ENCODE measurements at places on chromosomes 1 and 21. TPM values are rescaled to one million over a fixed set of nuclear protein-coding genes. Genes with fewer than 3 reads are reported as not detected.
A peak's percentile ranks its signal among the peaks of the same experiment; 100 is the strongest.

The U2AF1 gene
- total RNA-seq = 43.0 TPM

The FALEC gene
- total RNA-seq = 0.99 TPM

The ASPM gene
- total RNA-seq = 1.6 TPM

- no peaks in the 10 kb centered on the region for H3K27me3 ChIP-seq
- no peaks in the 10 kb centered on the region for H3K4me1 ChIP-seq
- H3K36me3 ChIP-seq = no peaks in the 10 kb centered on the region
- DNase-seq = no peak
- no peak overlapping the region for H3K27ac ChIP-seq
Measured at GRCh38 chr21:17479606-17480005, 33.2 kb upstream of the CXADR start.

DNA sequence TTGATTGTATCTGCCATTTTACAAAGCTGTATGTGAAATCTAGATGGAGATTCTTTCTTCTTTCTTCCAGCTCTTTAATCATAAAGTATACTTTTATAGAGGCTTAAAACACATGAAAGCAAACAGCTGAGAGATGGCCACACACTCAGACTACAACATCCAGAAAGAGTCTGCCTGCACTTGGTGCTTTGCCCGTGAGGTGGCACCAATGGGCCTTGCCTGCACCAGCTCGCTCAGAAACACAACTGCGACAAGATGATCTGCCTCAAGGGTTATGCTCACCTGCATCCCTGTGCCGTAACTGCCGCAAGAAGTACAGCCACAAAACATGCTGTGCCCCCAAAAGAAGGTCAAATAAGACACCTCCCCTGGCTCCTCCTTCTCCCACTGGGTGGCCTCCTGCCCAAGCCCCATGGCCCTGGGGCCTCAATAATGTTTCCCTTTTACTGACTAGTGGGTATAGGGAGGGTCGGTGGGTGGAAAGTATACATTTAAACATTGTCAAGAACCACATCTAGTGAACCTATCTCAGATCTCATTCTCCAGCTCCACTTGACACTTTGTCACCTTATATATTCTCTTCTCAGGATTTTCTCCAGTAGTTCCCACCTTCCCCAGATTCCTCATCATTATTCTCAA lies 66.7 kb upstream of the ANGPTL3 start:
- no peaks in the 10 kb centered on the region for H3K4me1 ChIP-seq
- H3K27me3 ChIP-seq = no peaks in the 10 kb centered on the region
- no peak overlapping the region for H3K27ac ChIP-seq

DNA sequence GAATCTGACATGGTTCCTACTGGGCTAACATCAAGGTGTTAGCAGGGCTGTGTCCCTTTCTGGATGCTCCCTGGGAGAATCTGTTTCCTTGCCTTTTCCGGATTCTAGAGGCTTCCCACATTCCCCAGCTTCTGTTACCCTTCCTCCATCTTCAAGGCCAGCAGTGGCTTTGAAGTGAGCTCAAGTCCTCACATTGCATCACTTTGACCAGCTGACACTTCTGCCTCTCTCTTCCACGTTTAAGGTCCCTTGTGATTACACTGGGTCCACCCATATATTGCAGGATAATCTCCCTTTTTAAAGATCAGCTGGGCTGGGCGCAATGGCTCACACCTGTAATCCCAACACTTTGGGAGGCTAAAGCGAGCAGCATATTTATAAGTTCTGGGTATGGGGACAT lies 33.1 kb downstream of the CNST start:
- no peaks in the 10 kb centered on the region for H3K27me3 ChIP-seq
- no peak overlapping the region for H3K27ac ChIP-seq
- H3K36me3 ChIP-seq = no peaks in the 10 kb centered on the region
- no peak for DNase-seq

GRCh38 chr1:218472885-218473284 lies 127.7 kb downstream of the TGFB2 start:
- no peak overlapping the region for H3K4me3 ChIP-seq
- no peaks in the 10 kb centered on the region for H3K27me3 ChIP-seq
- H3K27ac ChIP-seq = no peak overlapping the region
- H3K4me1 ChIP-seq = peaks cover 2% of the 10 kb centered on the region
- DNase-seq = no peak

GRCh38 chr1:106290805-106291501 lies 765.5 kb upstream of the PRMT6 start:
- H3K27me3 ChIP-seq = no peaks in the 10 kb centered on the region
- no peaks in the 10 kb centered on the region for H3K36me3 ChIP-seq
- no peak overlapping the region for H3K4me3 ChIP-seq
- no peak for DNase-seq
- no peaks in the 10 kb centered on the region for H3K4me1 ChIP-seq

GRCh38 chr1:6198646-6199297 lies 623 bp downstream of the RPL22 start:
- no peak for DNase-seq
- no peak overlapping the region for H3K27ac ChIP-seq
- H3K27me3 ChIP-seq = no peaks in the 10 kb centered on the region
- no peaks in the 10 kb centered on the region for H3K4me1 ChIP-seq
- H3K36me3 ChIP-seq = no peaks in the 10 kb centered on the region
- peak overlapping the region; percentile 61 for H3K4me3 ChIP-seq

GRCh38 chr1:62735491-62736171 lies 47.4 kb upstream of the DOCK7 start:
- DNase-seq = no peak
- no peaks in the 10 kb centered on the region for H3K27me3 ChIP-seq
- H3K36me3 ChIP-seq = no peaks in the 10 kb centered on the region
- H3K4me3 ChIP-seq = no peak overlapping the region

DNA sequence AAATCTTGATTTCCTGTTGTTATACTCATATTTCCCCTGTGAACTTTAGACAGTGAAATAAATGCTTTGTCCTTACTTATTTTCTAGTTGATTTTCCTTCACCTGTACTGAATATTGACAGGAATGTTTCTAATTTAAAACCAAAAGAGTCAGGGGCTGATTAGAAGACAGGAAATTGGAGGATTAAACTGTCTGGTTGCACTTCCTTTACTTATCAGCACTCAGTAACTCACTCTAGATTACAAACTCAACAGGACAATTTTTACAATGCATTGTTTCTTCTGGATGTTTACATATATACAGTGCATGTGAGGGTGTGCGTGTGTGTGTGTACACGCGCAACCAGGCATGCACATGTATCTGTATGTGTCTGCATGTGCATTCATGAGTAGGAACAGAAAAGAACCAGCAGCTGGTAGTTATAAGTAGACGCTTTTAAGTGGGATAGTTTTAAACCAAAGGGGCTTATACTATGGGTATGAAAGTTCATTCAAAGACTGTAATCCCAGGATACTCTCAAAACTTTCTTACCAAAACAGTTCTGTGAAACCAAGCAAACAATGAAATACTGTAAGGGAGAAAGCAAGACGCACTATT lies 212.0 kb upstream of the NFIA start:
- no peaks in the 10 kb centered on the region for H3K36me3 ChIP-seq
- H3K27me3 ChIP-seq = no peaks in the 10 kb centered on the region
- no peak for DNase-seq
- H3K27ac ChIP-seq = no peak overlapping the region

GRCh38 chr1:112618114-112618720 lies 724 bp downstream of the ST7L start:
- H3K4me1 ChIP-seq = peaks cover 2% of the 10 kb centered on the region
- H3K4me3 ChIP-seq = peak overlapping the region; percentile 63
- no peak for DNase-seq
- H3K36me3 ChIP-seq = no peaks in the 10 kb centered on the region
- no peaks in the 10 kb centered on the region for H3K27me3 ChIP-seq
- H3K27ac ChIP-seq = peak overlapping the region; percentile 75

DNA sequence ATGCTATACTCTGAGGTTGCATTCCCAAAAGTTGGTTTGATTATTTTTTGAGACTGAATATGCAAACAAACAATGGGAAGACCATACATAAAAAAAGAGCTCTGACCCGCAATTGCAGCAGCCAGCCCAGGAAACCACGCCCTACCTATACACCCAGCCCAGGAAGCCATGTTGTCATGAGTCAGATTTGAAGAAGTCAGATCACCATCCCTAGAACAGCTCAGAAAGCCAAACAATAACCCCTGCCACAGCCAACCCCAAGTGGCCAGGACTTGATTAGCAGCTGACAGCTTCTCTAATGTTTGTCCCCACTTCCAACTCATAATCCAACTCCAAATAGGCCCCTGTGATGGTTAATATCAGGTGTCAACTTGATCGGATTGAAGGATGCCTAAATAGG lies 621.9 kb downstream of the NPHP4 start:
- H3K27me3 ChIP-seq = no peaks in the 10 kb centered on the region
- H3K27ac ChIP-seq = no peak overlapping the region
- no peaks in the 10 kb centered on the region for H3K4me1 ChIP-seq
- H3K36me3 ChIP-seq = no peaks in the 10 kb centered on the region
- no peak overlapping the region for H3K4me3 ChIP-seq

DNA sequence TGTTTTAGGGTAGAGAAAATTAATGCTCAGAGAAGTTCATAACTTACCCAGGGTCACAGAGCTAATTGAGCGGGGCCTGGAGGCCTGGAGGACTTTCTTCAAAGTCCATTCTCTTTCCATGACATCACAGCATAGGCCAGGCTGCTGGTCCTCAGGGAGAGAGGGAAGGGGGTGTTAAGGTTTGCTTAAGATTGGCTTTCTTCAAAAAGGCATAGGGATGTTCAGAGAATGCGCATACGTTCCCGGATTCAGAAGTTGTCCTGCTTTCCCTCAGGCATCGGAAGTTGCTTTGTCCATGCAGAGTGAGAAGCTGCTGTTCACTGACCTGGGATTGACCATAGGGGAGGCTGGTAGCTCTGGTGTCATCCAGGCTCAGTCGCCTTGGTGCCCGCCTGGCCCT lies 25.0 kb downstream of the RASSF5 start:
- no peaks in the 10 kb centered on the region for H3K36me3 ChIP-seq
- no peaks in the 10 kb centered on the region for H3K27me3 ChIP-seq
- no peak overlapping the region for H3K27ac ChIP-seq
- H3K4me3 ChIP-seq = no peak overlapping the region
- DNase-seq = no peak
- H3K4me1 ChIP-seq = no peaks in the 10 kb centered on the region

GRCh38 chr1:119731741-119732430 lies 20.2 kb downstream of the PHGDH start:
- no peaks in the 10 kb centered on the region for H3K4me1 ChIP-seq

GRCh38 chr1:1374589-1374928 lies 448 bp downstream of the AURKAIP1 start:
- H3K4me3 ChIP-seq = peak overlapping the region; percentile 61
- no peaks in the 10 kb centered on the region for H3K4me1 ChIP-seq
- H3K27me3 ChIP-seq = no peaks in the 10 kb centered on the region
- no peaks in the 10 kb centered on the region for H3K36me3 ChIP-seq
- no peak overlapping the region for H3K27ac ChIP-seq

Data from aorta (tissue), 5 donors.